ENCODE measurements at places on chromosomes 1 and 21.

- DNase-seq, result peak; percentile 84
Measured at GRCh38 chr1:159879977-159880376, 17.5 kb upstream of the VSIG8 start.

- DNase-seq, result peak; percentile 84
Measured at GRCh38 chr1:116853680-116854402, 55.9 kb upstream of the PTGFRN start.

DNA sequence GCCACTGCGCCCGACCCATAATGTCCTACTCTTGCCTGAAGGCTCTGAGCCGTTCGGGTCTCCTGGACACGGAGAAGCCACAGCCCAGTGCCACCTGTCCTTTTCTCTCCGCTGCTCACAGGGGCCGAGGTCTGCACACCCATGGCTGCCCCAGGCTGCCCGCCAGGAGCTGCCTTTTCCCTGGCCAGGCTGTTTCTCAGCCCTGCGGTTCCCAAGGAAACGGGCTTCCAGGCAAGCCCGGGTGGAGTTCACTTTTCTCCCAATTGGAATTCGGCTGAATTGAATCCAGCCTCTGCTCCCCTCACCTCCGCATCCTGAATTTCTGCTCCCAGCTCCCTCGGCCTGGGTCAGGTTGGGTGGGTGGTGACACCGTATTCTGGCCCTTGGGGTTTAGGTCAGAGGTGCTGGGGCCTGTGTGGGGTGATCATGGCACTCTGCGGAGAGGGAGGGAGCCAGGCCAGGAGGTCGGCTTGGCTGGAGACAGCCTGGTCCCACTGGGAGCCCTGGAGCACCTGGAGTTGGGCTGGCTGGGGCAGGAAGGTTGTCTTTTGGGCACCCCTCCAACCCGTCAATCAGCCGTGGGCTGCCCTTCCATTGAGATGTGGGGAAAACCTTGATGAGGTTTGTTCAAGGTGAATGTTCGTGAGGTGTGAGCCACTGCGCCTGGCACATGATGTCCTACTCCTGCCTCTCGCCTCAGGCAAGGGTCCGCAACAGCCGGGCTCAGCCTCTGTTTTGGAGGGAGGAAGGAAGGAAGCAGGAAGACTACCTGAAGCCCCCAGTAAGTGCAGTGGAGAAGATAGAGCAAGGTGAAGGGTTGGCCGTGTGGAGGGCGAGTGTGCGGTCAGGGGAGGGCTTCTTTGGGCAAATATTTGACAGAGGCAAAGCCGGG lies 25.1 kb downstream of the RRP1 start:
- no peak for DNase-seq

GRCh38 chr1:47482786-47483185 lies 44.9 kb downstream of the FOXD2 start:
- DNase-seq, result no peak

- DNase-seq, result no peak
Measured at GRCh38 chr1:206792939-206793607, 20.8 kb upstream of the IL10 start.

GRCh38 chr1:204741440-204741839 lies 55.9 kb upstream of the LRRN2 start:
- no peak for DNase-seq

- DNase-seq, result peak; percentile 94
Measured at GRCh38 chr1:28437264-28437923, 67.9 kb downstream of the PHACTR4 start.

- DNase-seq, result no peak
Measured at GRCh38 chr21:38658511-38658910, 147.2 kb upstream of the ETS2 start.

- no peak for DNase-seq
Measured at GRCh38 chr21:42021371-42022090, 11.4 kb upstream of the ZBTB21 start.

- no peak for DNase-seq
Measured at GRCh38 chr1:236421850-236422516, 27.9 kb downstream of the EDARADD start.

DNA sequence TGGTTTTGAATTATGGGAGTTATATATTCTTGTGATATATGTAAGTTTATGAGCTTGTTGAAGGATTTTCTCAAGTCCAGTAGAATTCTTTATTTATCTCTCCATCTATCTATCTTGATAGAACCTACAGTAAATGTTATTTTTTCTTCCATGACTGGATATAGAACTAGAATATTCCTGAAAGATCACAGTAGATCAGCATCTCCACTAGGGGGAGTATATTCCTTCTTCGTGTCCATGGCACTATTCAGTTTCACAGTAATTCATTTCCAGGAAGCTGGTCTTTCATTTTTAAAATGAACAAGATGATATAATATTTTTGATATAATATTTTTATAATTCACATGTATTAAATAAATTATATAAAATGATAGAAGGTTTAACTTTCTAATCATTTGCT lies 18.8 kb downstream of the TMPRSS15 start:
- no peak for DNase-seq

- DNase-seq, result no peak
Measured at GRCh38 chr1:224851848-224852261, 77.6 kb upstream of the DNAH14 start.

GRCh38 chr1:95209291-95209690 lies 24.7 kb upstream of the RWDD3 start:
- DNase-seq, result no peak

GRCh38 chr1:41476807-41477361 lies 7.6 kb downstream of the EDN2 start:
- DNase-seq, result no peak

DNA sequence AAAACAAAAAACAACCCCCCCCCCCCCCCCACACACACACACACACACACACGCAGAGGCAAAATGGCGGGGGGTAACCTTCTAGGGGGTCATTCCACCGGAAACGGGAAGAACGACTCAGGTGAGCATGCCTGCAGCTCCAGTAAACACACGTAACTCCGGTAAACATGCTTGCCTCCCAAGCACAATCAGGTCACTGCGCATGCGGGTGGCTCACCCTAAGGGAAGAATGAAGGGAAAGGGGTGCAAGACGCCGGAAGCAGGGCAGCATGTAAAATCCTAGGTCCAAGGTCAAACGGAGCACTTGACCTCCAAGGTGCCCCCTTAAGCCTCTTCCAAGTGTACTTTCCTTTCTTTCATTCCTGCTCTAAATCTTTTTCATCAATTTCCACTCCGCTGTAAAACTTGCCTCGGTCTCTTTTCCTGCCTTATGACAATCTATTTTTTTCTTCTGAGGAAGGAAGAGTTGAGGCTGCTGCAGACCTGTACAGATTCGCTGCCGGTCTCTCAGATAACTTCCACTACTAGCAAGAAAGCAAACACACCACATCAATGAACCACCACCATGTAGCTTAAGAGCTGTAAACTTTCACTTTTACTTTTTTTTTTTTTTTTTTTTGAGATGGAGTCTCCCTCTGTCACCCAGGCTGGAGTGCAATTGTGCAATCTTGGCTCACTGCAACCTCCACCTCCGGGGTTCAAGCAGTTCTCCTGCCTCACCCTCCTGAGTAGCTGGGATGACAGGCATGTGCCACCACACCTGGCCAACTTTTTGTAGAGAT lies 21.0 kb upstream of the CBR3 start:
- no peak for DNase-seq

DNA sequence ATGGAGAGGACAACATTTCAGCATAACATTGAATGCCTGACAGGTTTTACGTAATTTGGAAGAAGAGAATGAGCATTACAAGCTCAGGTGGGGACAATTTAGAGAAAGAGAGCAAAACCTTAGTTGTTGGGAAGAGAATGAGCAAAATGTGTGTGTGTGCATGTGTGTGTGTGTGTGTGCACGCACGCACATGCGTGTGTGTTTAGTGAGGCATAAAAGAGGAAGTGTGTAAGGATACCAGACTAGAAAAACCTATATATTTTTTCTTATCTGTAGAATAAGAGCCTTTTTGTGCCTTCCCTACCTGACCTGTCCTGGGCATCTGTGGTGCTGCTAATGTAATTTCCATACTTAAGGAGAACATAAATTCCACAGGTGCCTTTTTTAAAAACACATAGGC lies 99.0 kb upstream of the PLXNA2 start:
- DNase-seq, result no peak

DNA sequence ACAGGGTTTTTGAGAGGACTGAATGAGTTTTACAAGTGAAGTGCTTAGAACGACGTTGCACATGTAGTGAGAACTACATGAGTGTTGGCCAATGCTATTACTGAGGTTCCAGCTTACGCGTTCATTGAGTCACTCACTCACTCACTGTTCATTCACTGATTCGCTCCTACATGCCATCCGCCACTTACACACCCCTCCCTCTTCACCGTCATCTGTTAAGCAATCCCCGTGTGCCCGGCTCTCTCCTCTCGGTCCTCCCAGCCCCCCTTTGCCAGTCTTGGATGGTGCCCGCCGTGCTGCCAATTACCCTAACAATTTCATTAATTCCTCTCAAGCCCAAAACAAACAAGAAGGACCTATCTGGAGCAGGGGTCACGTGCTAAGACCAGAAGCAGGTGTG lies 27.3 kb upstream of the EPHA2 start:
- DNase-seq, result no peak

- no peak for DNase-seq
Measured at GRCh38 chr1:219239518-219239917, 65.8 kb downstream of the LYPLAL1 start.

DNA sequence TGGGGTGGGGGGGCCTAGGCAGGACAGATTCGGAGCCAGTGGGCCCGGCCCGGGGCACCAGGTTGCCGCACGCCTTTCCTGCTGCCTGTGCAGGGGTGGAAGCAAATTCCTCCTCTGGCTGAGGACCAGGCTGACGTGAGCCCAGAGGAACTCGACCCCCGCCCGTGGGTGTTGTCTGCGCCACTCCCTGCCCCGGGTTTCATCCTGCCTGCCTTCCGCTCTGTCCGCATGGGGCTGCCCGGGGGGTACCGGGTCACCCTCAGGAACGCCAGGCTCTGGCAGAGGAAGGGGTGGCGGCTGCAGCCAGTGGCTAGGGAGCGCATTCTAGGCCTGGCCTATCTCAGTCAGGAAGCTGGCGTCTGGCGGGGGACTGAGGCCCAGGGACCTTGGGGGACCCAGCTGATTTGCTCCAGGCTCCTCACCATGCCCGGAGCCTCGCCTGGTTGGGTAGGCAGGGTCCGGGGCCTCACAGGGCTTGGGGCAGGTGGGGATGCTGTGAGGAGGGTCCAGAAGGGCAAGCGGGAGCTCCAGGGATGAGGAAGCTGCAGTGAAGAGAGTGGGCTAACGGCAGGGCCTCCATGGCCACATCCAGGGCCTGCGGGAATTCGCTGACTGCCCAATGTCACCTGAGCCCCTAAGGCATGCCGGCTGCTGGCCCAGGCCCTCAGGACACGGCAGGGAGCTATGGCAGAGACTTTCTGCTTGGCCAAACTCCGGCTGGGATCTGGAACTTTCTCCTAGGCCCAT lies 2.4 kb upstream of the IBA57 start:
- peak; percentile 63 for DNase-seq

GRCh38 chr1:161848676-161849075 lies 82.6 kb downstream of the ATF6 start:
- no peak for DNase-seq

- no peak for DNase-seq
Measured at GRCh38 chr1:43789604-43790550, 82.5 kb downstream of the ST3GAL3 start.

- peak; percentile 42 for DNase-seq
Measured at GRCh38 chr1:234887016-234887900, 241.4 kb downstream of the TOMM20 start.

GRCh38 chr21:46219591-46220239 lies 8.9 kb downstream of the LSS start:
- DNase-seq, result no peak

- no peak for DNase-seq
Measured at GRCh38 chr1:157142765-157143423, 4.7 kb upstream of the ETV3 start.

GRCh38 chr1:184485751-184486723 lies 99.2 kb downstream of the C1orf21 start:
- no peak for DNase-seq

GRCh38 chr1:167158813-167159275 lies 61.8 kb upstream of the POU2F1 start:
- DNase-seq, result no peak

- DNase-seq, result peak; percentile 49
Measured at GRCh38 chr21:33373451-33373850, 29.8 kb upstream of the IFNGR2 start.

GRCh38 chr1:94863297-94863911 lies 43.2 kb downstream of the SLC44A3 start:
- peak; percentile 47 for DNase-seq

- no peak for DNase-seq
Measured at GRCh38 chr1:244647819-244648218, 5.1 kb upstream of the DESI2 start.

- DNase-seq, result no peak
Measured at GRCh38 chr1:228013131-228013934, 6.5 kb downstream of the WNT3A start.

DNA sequence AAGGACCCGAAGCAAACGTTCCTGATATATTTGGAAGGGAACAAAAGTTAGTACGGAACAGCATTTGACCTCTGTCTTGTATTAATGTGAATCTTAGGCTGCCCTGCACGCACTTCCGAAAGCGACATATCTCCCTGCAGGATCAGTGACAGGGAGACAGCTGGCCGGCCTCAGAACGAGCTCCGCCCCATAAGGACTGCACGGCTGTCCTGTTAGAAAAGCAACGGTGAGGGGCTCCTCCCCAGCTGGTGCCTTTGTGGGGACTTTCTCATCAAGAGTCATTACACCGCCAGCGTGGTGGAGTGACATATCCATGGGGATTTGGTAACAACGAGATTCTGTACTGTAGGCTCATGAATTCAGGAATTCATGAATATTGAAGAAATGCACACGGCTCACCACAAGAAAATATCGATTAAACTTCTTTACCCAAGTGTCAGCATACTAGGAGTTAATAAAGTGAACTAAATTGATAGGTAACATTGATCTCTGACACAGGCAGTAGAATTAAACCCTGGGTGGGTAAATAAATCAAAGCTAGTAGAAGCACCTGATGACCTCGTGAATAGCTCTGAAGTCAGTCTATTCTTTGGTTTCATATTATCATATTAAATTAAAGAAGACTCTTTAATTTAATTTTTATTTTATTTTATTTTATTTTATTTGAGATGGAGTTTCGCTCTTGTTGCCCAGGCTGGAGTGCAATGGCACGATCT lies 8.1 kb upstream of the GREM2 start:
- DNase-seq, result no peak

DNA sequence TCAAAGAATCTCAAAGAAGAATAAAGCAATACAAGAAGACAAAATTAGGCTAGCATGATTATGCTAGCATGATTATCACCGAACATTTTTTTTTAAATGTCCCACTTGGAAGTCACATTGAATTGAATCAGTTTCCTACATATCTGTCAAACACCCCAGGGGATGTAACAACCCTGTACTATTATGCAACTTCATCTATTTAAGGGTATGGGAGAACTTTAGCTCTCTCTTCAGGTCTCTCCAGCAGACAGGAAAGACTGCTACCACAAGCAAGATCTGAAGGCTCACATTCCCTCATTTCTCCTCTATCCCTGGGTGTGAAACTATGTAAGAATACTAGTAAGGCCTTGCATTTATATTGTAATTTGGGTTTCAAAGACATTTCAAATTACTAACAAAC lies 52.8 kb downstream of the EDEM3 start:
- DNase-seq, result no peak

GRCh38 chr1:5955479-5955977 lies 36.7 kb downstream of the NPHP4 start:
- DNase-seq, result no peak

- no peak for DNase-seq
Measured at GRCh38 chr1:215306426-215306825, 223.9 kb downstream of the KCNK2 start.

GRCh38 chr21:15144026-15144425 lies 79.2 kb upstream of the NRIP1 start:
- DNase-seq, result no peak
